ENCODE measurements at places on chromosomes 2 and 18.
A peak's percentile ranks its signal among the peaks of the same experiment; 100 is the strongest.

DNA sequence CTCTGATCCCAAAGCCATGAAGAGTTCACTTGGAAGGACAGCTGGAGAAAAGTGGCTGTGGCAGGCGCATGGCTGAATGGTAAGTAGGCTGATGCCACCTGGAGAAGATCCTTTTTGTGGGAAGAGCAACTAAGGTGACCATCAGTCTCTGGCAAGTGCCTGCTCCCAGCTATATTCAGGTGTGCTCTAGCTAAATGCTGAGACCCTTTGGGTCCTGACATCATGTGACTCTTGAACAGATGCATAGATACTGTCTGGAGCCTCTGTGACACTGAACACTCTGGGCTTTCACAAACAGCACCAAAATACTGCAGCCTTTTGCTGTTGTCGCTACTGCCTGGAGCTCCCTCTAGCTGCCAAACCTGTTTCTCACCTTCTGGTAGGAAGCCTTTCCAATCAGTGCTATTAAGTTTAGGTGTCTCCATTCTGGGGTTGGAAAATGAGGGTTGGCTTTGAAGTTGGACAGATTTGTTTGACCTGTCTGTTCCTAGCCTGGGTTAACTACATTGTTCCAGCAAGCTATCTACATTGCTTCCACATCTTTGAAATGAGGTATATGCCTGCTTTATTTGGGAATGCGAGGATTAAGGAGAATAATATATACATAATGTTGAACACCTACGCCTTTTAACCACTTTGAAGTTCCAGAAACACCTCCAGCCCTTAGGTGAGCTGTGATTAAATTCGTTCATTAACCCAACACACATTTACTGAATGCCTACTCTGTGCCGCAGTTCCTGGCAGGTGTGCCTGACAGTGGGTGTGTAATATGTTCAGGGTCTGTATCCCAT, 3.1 kb downstream of the EGR4 start:
- DNase-seq: peak; percentile 62

DNA sequence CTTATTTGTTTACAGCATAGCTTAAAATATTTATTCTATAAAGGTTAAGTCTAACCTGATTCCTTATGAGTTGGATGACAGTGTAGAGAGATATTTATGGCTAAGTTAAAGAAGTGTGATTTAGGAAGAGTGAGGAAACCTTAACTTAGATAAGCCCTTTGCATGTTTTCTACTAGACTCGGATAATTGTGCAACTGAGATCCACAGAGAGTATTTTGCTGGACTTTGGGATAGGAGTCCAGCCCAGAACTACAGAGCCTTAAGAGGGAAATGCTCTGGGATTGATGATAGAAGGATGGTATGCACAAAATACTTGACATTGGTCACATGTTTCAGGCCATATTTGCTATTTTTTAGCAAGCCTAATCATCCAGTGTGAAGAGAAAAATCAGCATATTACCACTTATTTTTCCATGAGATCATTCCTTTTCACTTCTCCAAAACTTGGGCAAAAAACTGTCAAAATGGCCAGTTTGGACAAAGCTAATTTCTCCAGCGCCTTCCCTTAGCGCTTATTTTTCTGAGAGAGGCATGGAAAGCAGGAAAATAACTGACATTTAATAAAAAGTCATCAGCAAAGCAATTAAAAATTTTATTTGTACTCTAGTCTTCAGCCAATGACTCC, 3.1 kb downstream of the CD28 start:
- no peak for DNase-seq

- peak; percentile 99 for DNase-seq
Observed at GRCh38 chr2:219001577-219002394, 8.6 kb upstream of the CRYBA2 start.

DNA sequence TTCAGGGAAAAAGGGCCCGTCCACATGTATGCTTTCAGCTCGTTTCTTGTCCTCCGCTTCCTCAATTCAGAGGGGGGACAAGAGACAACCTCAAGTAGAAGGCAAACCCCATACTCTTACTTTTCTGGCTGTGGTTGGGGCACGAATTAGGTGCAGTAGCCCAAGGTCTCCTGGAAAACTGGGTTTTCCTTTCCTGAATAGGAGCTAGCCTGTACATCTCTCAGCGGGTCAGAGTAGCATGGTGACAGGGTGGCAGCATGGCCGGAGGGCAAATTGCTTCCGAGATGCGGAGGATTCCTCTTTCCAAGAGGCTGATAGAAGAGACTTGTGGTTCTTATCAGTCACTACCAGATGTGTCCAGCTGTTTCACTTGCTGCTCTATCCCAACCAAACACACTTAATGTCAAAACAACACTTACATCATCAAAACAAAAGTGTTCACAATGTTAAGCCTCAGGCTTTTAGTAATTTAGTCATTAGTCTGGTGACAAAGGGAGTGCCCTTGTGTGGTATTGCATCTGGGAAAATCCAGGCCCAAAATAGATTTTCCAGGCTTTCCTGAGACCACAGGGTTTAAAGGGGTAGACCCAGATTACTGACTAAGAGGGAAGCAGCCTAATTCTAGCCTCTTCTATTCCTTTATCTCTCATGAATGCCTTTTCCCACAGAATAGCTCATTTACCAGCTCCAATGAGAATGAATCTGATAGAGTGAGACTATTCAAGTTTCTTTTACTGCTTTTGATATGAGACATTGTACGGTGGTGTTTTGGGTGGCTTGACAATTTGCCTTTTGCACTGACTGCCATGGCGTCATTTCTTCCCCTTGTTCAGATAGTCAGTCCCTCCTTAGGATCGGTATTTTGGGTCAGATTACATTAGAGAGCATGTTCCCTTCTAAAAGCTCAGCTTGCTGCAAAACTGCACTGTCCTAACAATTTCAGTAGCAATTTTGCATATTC, 162.0 kb downstream of the LTBP1 start:
- no peak for DNase-seq

DNA sequence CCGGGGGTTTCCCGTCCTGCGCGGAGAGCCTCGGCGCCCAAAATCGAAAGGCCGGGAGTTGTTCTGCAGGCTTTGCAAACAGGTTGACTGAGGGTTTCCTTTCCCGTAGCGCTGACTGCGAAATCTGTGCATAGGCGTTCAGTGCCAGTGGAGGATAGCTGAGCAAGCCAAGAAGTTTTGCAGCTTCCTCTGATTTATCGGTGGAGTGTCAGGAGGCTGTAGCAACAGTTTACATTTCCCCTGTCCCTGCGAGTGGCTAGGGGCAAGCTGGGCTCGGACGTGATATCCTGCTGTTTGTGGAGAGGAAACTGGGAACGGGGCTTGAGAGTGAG, 694 bp downstream of the THSD7B start:
- DNase-seq: no peak

DNA sequence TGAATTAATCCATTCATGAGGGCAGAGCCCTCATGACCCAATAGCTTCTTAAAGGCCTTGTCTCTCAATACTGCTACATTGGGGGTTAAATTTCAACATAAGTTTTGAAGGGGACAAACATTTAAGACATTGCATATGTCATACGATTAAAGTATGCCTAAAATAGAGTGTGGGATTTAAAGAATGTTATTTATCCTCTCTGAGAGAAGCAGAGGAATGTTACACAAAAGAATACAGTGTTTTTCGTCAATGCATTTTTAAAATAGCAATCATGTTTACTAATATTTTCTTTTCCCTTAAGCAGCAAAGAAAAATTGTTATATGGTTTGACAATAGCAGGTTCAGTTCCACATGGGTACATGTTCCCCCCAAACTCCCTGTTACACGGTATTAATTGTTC, 363.1 kb downstream of the NUP35 start:
- no peak for DNase-seq

DNA sequence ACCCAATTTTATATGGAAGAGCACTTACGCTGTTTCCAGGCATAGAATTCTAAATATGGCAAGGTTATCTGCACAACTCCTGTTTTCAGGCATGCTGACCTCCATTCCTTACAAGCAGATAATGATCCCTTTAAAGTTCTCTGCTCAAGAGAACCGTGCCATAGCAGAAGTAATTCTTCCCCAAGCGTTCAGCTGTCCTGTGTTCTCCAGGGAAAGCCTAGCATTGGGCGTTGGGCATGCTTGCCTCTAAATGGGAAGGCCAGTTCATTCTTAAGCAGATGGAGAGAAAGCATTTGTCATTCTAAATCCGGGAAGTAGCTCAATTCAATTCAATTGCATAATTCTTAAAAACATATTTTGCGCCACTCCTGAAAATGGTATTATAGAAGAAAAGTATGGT, 55.7 kb upstream of the EML4 start:
- DNase-seq: no peak

DNA sequence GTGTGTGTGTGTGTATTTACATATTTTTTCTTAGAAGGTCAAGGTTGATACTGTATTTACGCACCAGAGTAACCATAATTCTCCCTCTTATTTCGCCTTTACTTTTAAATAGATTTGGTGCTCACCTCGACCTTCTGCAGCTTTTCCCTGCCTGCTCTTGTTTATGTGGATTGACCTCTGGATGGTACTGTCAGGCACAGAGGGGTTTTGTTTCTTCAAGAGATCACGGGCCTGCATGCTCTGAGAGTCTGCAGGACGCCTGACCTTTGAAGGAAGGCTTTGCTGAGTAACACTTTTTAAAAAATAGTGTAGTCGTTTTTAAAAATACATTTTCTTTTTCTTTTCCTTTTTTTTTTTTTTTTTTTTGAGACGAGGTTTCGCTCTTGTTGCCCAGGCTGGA, 18.1 kb upstream of the EFHD1 start:
- DNase-seq: no peak

GRCh38 chr2:235934774-235935484, 233.3 kb downstream of the GBX2 start:
- DNase-seq: no peak

DNA sequence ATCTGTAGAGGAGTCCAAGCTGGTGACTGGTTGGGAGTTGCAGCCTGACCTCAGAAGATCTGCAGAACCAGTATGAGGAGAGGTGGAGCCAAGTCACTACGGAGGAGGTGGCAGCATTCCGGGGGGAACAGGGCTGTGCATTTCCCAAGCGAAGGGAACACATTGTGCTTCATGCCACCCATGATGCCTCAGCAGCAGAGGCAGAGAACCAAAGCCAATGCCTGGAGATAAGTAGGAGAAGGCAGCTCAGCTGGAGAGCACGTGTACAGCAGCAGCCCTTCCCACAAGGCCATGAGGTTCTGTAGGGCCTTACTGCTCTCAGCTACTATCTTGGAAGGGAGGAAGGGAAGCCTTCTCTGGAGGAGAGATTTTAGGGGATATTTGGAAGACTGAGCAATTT, 67.2 kb upstream of the LRPPRC start:
- DNase-seq: no peak

- no peak for DNase-seq
Observed at GRCh38 chr2:130740671-130741070, 11.8 kb downstream of the GPR148 start.

DNA sequence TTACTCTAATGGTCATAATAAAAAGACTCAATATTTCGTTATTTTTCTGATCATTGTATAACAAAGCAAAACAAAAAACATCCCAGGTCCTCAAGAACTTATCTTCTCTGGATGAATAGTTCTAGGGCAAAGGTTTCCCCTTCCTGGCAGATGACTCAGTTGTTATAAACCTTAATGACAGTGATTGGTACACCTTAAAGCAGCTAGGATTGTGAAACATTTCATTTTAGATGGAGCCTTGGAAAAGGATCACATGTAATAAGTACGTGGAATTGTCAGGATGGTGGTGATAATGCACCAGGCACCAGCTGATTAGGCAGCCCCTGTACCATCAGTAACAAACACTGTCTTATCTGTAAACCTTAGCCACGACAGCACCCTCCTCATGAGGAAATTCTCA, 47.2 kb downstream of the MEP1B start:
- DNase-seq: no peak

- DNase-seq: no peak
Observed at GRCh38 chr18:41543815-41544214, 411.2 kb upstream of the PIK3C3 start.

- no peak for DNase-seq
Observed at GRCh38 chr2:202762556-202762955, 109.0 kb downstream of the ICA1L start.

DNA sequence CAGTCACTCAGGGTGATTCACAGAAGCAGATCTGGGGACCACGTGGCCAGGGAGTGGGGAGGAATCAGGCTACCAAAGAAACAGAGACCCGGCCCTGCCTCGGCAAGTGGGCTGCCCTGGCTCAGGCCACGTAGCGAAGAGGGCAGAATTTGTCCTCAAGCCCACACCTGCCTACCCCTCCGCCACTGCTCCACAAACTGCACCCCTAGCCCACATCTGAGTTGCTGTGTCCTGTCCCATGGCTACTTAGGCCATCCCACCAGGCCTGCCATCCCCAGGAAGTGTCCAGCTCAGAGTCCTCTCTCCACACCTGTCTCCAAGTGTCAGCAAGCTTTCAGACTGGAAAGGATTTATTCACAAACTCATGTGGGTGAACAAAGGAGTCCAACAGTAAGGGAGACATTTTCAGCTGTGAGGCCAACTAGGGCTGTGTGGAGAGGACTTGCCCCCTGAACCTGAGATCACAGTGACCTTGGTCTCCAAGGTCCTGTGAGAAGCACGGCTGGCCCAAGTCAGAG, 31.7 kb upstream of the ASPRV1 start:
- no peak for DNase-seq

DNA sequence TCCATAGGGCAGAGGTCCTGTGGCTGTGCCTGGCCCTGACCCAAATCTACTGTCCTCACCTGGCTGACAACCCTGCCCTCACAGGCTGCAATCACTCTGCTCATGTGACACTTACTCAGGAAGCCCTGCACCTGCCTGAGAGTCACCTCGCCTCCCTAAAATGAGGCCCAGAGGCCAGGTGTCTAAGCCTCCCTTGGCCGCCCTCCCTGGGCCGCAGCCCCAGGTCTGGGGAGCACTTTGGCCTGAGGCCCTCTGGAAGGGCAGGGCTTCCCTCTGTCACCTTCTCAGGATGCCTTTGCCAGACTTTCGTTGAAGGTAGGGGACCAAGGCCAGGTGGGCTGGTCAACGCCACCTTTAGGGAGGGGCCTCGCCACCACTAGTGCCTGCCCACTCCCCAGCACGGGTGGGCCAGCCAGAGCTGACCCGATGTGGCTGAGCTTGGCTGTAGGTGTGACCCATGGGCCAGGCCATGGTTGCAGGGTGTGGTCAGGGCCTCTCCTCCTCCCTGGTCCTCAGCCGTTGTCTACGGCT, 6.1 kb upstream of the GPC1 start:
- no peak for DNase-seq

DNA sequence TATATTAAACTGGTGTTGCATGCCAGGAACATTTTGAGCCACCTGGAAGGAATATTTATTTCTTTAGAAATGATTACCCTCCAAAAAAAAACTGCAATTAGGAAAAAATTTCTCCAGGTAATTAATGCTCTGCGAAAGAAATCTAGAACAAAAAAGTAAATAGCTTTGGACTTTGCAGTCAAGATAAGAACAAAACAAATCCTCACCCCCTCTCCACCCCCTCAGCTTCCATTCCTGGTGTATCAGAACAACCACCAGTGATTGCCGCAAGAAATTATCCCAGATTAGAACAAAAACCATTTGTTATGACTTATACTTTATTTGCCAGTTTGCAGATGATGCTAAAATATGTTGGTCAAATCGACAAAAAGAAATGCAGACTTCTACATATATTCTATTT, 17.0 kb upstream of the TCF7L1 start:
- no peak for DNase-seq
